ENCODE measurements at places on chromosomes 1 and 21.

DNA sequence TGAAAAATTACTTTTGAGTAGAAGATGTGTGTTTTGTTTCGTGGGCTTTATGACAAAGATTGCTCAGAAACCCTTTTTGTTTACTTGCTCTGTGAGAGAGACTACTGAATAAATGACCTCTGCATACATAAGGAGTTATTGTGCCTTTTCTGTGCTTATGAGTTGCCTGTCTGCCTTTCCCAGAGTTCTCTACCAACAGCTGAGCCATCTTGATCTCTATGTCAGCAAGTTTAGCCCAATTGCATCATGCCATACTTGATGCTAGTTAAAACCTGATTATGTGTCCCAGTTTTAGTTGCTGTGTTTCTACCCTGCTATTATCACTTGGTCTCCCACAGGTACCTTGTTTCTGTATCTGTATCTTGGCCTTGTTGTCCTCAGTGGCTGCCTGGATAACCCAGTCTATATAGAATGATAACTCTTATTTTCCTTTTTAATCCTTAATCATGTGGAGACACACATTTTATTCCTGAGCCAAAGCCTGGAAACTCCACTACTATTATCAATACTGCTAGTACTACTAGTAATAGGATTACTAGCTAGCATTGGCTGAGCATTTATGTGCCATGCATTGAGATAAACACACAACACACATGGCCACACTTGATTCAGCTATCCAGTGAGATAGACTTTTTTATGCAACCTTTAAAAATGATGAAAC is 28.7 kb upstream of the GNG12 start:
- DNase-seq, result no peak

DNA sequence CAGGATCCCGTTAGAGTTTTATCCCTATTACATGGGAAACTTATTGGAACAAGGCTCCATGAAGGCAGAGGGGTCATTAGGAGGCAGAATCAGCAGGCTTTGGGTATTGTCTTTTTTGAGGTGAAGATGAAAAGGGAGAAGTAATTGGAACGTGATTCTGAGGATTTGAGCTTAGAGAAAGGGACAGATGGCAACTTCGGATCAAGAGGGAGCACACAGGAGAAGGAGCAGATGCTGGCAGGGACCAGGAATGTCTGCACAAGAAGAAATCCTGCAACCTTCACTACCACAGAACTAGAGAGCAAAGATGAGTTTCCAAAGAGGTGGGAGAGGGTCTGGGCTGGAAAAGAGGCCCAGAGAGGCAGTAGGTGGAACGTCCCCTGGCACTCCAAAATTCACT is 202.8 kb downstream of the RRAGC start:
- DNase-seq, result no peak

DNA sequence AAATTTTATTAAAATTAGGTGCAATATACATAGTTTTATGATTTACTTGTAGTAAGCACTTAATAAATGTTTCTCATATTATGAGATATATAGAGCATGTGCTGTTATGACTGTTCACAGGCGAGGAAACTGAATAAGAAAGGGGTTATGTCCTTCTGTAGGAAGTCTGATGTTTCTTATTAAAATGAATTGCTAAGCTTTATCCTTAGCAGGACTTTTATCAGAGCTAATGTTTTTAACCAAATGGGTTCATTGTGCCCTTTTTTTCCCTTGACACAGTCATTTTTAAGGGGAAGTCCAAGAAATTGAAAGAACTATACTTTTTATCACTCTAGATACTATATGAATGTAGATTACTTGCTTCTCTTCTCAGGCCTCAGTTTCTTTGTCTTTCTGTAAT is 285.2 kb downstream of the PTPRC start:
- DNase-seq, result no peak

DNA sequence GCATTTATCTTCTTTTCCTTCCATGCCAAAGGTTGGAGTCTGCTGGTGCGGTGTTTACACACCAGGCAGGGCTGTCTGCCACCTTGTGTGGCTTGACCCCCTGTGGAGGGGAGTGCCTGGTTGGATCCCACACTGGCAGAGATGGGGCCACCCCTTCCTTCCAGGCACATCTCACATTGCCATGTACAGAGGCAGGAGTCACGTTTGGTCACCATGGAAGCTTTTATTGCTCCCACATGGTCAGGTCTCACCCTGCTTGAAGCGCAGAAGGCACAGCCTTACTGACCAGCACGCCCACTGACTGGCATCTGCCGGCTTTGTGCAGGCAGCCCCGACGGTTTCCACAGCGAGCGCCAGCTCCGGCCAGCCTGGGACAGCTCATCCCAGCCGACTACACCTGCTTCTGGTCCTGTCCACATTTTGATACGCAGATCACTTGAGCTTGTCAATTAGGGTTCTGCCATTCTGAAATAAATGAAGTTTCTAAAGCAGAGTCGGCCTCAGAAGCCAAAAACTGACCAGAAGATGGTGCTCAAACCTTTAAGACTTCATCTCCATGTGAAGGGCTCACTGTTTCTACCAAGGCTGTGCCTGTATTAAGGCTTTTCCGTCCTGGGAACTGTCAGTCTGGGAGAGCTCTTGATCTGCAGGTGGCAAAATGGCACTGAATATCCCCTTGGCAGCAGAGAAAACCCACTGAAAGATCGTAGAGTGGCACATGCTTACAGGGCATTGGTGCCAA is 35.6 kb upstream of the EPHA8 start:
- no peak for DNase-seq

GRCh38 chr1:101150670-101151069 is 86.1 kb upstream of the S1PR1 start:
- DNase-seq, result no peak
